ENCODE measurements at places on chromosomes 6 and 20. TPM values are rescaled to one million over a fixed set of nuclear protein-coding genes. Genes with fewer than 3 reads are reported as not detected.

DNA sequence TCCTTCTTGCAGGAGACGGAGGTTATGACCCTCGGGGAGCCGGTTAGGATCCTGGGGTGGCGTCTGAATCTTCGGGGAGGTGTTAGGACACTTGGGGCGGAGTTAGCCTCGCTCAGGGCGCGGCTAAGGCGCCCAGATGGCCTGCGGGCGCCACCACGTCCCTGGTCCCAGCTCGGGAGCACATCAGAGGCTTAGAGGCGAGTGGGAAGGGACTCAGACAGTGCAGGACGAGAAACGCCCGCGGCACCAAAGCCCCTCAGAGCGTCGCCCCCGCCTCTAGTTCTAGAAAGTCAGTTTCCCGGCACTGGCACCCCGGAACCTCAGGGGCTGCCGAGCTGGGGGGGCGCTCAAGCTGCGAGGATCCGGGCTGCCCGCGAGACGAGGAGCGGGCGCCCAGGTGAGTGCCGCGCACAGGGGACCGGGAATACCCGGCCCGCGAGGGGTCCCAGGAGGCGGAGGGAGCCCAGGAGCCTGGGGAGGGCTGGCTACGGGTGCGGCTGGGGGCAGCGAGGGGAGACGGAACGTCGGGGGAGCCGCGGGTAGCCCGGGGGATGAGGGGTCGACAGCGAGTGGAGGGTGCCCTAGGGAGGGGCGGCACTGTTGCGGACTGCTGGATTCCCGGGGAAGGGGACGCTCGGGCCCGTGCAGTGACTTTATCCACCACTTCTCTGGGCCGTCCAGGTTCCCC is at the start of gene HCK:
Gene HCK, plus strand, starts transcription at position 153 of the 688 bp plus-strand sequence.
- no peak within 1 kb of the TSS for H3K27ac ChIP-seq
- DNase-seq = no peak
- no peaks in the 10 kb centered on the region for H3K4me1 ChIP-seq
- peaks cover 60% of the 10 kb centered on the region for H3K27me3 ChIP-seq
- H3K4me3 ChIP-seq = no peak within 1 kb of the TSS
- H3K36me3 ChIP-seq = no peaks in the 10 kb centered on the region

DNA sequence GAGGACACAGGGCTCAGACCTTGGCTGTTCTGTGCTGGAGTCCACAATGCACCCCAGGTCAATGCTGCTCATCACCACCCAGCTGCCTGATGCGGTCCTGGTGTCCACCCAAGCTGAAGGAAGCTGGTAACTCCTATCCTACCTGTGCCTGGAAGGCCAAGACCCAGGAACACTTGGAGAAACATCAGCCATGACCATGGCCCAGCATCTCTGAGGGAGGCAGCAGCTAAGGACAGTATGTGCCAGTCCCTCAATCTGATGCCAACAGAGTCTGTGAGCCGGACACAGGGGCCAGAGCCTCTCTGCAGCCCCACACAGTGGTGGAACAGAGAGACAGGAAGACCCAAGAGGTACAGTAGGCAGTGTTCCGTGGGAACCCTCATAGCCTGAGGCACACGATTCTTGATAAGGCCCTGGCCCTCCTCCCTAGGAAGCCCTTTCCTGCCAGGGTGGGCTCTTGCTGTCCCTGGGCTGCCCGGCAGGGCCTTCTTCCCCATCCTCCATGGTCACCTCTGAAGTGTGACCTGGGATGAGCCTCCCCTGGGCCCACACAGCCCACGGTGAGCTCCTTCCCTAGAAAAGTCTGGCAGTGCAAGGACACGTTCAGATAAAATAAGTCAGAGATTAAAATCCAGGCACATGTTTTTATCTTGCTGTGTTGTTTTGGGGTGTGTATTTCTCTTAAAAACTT is 170.7 kb downstream of the THBS2 start:
- peaks cover 4% of the 10 kb centered on the region for H3K4me1 ChIP-seq
- no peaks in the 10 kb centered on the region for H3K27me3 ChIP-seq
- H3K36me3 ChIP-seq = no peaks in the 10 kb centered on the region
- H3K27ac ChIP-seq = no peak overlapping the region
- H3K4me3 ChIP-seq = no peak overlapping the region

DNA sequence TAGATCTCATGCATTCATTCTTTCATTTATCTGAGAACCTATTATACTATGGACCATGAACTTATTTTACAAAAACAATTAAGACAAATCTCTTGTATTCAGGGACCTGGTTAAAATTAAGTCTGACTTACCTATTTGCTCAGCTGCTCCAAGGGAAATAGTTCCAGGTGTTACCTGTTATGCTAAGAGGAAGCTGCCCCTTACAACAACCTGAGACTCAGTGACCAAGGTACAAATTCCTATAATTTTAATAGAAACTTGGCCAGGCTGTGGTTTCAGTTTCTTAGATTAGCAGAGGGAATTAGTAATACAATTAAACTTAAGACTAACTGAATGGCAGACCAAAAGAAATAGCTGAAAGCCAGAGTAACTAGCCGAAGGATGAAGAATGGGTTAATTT is 48.2 kb upstream of the GMPR start:
- H3K36me3 ChIP-seq = no peaks in the 10 kb centered on the region
- no peak for DNase-seq
- no peak overlapping the region for H3K4me3 ChIP-seq
- no peaks in the 10 kb centered on the region for H3K4me1 ChIP-seq
- no peak overlapping the region for H3K27ac ChIP-seq

DNA sequence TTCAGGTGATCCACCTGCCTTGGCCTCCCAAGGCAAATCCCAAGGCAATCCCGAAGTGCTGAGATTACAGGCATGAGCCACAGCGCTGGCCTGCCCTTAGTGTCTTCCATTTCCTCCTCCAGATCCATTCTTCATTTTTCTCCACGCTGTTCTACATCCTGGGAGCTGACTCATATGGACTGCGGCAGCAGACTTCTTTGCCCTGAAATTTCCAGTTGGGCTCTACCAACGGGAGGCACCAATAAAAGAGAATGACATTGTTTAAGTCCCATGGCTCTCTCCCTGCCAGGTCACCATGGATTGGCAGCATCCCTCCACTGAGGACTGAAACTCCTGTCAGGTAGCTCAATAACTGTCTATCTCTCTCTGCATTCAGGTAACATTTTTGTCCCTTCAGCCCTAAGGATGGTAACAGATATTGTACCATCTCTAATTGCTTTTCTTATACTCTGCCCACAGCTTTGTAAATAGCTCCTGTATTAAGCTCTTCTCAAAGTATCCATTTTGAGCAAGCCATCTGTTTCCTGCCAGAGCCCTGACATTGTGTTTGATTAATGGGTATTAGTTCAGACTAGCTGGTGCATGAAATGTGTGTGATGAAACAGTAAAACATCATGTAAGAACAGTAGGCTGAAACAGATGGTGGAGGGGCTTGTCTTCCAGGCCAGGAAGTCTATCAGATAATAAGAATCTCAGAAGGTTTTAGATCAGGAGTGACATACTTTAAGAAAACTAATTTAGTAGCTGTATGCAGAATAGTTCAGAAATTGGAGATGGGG is 3.6 kb downstream of the TBCC start:
- no peak overlapping the region for H3K4me3 ChIP-seq
- no peaks in the 10 kb centered on the region for H3K27me3 ChIP-seq
- no peaks in the 10 kb centered on the region for H3K36me3 ChIP-seq

GRCh38 chr6:124877468-124877867 is 84.8 kb upstream of the RNF217 start:
- H3K4me3 ChIP-seq = no peak overlapping the region
- no peaks in the 10 kb centered on the region for H3K36me3 ChIP-seq
- no peaks in the 10 kb centered on the region for H3K27me3 ChIP-seq
- DNase-seq = no peak
- no peak overlapping the region for H3K27ac ChIP-seq

- H3K4me1 ChIP-seq = peaks cover 2% of the 10 kb centered on the region
- no peak overlapping the region for H3K27ac ChIP-seq
- H3K36me3 ChIP-seq = no peaks in the 10 kb centered on the region
- H3K4me3 ChIP-seq = no peak overlapping the region
Observed at GRCh38 chr6:106561686-106562405, 67.5 kb downstream of the RTN4IP1 start.

DNA sequence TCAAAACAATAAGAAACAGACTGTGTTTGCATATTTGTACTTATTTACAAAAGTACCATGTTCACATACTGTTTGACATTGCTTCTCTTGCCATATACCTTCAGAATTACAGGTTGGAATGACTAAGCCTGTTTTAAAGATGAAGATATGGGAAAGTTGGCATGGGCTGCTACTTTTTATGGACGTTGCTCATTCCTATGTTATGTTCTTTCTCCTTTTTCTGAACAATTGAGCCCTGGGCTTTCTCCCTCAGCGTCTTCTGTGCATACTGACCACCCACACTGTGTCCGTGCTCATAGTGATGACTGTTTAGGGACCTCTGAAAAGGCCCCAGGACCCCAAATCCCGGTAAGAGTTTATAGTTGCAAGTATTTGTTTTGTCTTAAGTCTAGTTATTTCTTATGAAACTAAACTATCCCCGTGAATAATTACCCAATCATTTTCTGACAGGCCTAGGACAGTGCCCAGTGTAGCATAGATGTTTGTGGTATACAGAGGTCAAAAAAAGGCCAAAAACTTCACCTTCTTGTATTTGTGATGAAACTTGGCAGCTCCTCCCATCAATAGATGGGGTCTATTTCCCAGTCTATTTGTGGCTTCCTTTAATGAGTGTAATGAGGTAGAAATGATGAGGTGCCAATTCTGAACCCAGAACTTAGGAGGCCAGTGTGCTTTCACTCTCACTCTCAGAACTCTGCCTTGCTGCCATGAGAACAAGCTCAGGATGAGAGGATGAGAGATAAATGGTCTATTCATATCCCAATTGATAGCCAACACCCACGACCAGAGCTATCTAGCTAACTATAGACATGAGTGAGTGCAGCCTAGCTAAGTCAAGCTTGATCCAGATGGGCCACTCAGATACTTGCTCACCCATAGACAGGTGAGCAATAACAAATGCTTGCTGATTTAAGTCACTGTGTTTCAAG is 40.9 kb downstream of the GSTA4 start:
- H3K36me3 ChIP-seq = no peaks in the 10 kb centered on the region
- H3K27me3 ChIP-seq = peaks cover 15% of the 10 kb centered on the region
- no peak for DNase-seq
- H3K27ac ChIP-seq = no peak overlapping the region

DNA sequence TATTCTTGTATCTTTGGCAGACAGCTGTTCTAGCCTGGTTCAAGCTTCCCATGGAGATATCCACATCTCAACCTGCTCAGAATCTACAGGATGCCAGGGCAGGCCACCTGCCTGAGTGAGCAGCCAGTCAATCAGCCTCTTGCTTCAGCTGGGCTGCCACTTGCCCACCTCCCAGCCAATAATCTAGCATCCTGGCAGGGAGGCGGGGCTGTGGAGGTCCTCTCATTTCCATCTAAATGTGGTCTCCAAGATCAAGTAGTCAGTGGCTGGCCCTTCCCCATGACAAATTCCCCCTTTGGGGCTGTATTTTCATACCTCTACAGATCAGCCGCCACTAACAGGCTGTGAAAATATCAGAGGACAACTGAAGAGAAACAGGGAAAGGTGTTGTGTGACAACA is 33.0 kb upstream of the SPDEF start:
- no peak overlapping the region for H3K27ac ChIP-seq
- H3K4me1 ChIP-seq = peaks cover 9% of the 10 kb centered on the region
- no peak for DNase-seq
- no peaks in the 10 kb centered on the region for H3K27me3 ChIP-seq
- H3K4me3 ChIP-seq = no peak overlapping the region

GRCh38 chr20:35226884-35227681 is 593 bp downstream of the MMP24 start:
- H3K4me1 ChIP-seq = peaks cover 6% of the 10 kb centered on the region
- H3K36me3 ChIP-seq = no peaks in the 10 kb centered on the region

Gene ZNF184
- total RNA-seq = 8.1 TPM

Gene ARFGEF3
- total RNA-seq = under 0.01 TPM

Gene CARMIL1
- 3.3 TPM for total RNA-seq

Measured in IMR-90 (cell line).